ENCODE measurements at places on chromosomes 12 and 14.
A peak's percentile ranks its signal among the peaks of the same experiment; 100 is the strongest.

- no peak for DNase-seq
Measured at GRCh38 chr12:54195737-54196347, 7.1 kb upstream of the SMUG1 start.

- DNase-seq, result no peak
Measured at GRCh38 chr12:65858831-65859230, 34.5 kb downstream of the HMGA2 start.

- DNase-seq, result peak; percentile 13
Measured at GRCh38 chr12:46020768-46021167, 30.4 kb upstream of the SCAF11 start.

- peak; percentile 79 for DNase-seq
Measured at GRCh38 chr12:31591380-31591901, 505 bp upstream of the DENND5B start.

GRCh38 chr12:25924491-25925001 lies 33.9 kb upstream of the RASSF8 start:
- DNase-seq, result no peak

DNA sequence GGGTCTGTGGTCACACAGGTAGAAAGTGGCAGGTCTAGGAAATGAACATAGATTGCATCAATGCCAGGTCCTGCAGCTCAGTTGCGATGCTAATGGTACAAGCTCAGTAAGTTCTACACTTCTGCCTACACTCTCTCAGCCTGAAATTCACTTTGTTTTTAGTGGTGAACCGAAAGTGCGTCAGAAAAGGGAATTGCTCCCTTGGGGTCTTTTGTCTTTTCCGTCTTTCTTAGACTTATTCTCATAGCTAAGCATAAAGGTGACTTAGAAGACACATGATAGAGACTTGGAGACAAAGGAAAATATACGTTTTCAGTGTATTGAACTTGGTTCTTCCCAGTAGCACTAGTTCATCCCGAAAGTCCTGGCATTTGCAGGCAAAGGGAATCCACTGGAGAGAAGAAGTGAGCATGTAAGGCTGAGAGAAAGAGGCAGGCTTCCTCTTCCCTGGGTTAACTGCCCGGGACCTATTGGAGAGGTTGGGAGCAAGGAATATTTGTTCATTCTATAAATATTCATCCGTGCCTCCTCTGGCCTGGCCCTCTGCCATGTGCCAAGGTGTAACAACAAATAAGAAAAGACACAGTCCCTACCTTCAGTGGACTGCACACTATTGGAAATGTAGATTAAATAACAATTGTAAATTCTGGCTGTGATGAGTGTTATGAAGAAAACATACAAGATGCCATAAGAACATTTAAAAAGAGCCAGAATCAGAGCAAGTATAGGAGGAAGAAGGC lies 785.8 kb downstream of the MED13L start:
- no peak for DNase-seq

DNA sequence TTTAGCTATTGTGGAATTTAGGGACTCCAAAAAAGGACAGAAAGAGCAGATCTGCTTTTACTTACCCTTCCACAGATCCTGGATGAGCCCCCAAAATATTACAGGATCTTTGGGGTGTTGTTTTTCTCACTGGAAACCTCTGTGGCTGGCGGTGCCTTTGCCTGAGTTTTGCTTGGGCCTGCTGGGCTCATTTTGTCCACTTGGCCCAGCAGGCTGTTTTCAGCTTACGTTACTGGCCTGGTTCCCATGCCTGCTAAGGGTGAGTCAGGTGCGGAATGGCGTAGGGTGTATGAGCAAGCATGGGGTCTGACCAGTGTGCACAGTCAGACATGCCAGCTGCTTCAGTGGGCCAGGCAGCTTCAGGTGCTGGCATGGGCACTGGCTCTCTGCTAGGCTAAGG lies 45.8 kb downstream of the HSD17B6 start:
- DNase-seq, result no peak

- DNase-seq, result no peak
Measured at GRCh38 chr14:62768753-62769152, 276.5 kb downstream of the KCNH5 start.

- peak; percentile 77 for DNase-seq
Measured at GRCh38 chr14:32426586-32427388, 97.7 kb downstream of the AKAP6 start.

DNA sequence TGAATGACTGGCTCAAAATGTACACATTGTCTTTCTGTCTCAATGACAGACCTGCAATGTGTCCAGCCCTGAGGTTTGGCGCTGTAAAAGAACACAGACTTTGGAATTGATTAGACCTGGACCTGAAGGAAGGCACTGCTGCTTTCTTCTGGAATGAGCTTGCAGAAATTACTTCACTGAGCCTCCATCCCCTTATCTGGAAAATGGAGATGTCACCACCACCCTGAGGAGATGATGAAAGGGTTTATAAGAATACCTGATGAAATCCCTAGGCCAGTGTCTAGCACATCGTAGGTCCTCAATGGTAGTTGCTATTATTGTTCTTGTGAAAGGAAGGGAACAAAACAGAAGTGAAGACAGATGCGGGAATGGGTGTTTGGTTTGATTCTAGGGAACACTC lies 9.7 kb upstream of the WSB2 start:
- DNase-seq, result no peak

GRCh38 chr12:58459191-58459590 lies 461.1 kb downstream of the LRIG3 start:
- no peak for DNase-seq

- DNase-seq, result no peak
Measured at GRCh38 chr12:59185295-59185694, 265.0 kb upstream of the LRIG3 start.

- no peak for DNase-seq
Measured at GRCh38 chr12:52900166-52900895, 4.5 kb downstream of the KRT8 start.

DNA sequence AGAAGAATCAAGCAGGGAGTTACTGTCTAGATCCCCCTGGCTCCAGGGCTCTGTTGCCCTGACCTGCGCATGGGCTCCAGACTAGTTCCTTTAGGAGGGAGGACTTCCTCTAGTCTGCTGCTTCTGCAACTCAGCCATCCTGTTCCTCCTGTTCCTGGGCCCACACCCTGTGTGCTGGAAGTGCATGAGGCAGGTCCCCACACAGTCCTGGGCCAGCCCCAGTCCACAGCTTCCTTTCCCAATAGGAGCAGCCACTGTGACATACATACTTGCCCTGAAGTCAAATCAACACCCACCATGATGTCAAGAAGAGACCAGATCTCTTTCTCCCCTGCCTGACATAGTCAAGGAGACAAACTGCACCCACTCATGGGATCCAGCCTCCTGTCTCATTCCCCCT lies 1.3 kb downstream of the SDR9C7 start:
- DNase-seq, result no peak

- no peak for DNase-seq
Measured at GRCh38 chr12:108914121-108914531, 34.2 kb downstream of the DAO start.

GRCh38 chr12:12357719-12358461 lies 1.0 kb downstream of the BORCS5 start:
- no peak for DNase-seq

GRCh38 chr12:16520328-16520727 lies 85.6 kb downstream of the LMO3 start:
- DNase-seq, result no peak

- DNase-seq, result no peak
Measured at GRCh38 chr14:54715239-54715638, 148.3 kb downstream of the SAMD4A start.

DNA sequence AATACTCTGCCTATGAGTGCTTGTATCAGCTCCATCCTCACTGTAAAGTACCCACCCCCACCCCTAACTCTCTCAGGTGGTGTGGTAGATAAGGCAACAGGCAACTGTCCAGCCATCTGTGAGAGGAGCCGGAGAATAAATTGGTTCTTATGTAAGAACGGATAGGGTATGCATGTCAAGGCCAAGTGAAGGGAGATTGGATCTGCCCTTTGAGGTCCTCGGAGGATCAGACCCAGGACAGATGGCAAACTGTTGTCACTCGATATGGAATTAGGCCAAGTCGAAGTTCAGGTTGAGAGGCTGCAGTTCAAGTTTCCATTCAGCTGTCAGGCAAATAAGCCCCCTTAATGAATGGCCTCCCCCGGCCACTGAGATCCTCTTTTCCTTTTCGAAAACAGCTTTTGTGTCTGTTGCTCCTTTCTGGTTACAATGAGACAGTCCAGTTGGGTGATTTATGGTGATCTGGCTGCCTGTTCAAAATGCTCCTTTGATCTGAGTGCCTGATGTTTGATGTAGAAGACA lies 120.3 kb downstream of the VRK1 start:
- DNase-seq, result no peak

DNA sequence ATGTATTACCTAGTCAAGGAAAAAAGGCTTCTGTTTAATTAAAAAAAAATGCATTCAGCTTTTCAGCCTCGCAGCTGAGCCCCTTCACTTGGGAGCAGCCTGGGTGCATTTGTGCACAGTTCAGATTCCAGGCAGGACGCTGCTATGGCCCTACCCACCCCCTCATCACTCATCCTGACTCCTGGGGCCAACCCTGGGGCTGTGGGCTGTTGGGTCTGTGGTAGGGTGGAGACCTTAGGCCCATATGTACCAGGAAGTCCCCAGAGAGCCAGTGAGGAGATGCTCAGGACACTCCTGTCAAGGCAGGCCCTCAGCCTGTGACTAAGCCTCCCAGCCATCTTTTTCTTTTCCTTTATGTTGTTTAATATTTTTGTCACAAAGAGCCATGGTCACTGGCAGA lies 9.3 kb upstream of the CDCA4 start:
- no peak for DNase-seq

GRCh38 chr14:68790644-68791077 lies 2.2 kb downstream of the ZFP36L1 start:
- DNase-seq, result no peak

GRCh38 chr14:53735916-53736315 lies 220.7 kb downstream of the BMP4 start:
- DNase-seq, result peak; percentile 18

Data from NCI-H1417 (cell line).